NCI-H2081 treated with DMSO at 0.1 percent for 48 hours (cell line): ENCODE measurements at places on chromosomes 2 and 18.

DNA sequence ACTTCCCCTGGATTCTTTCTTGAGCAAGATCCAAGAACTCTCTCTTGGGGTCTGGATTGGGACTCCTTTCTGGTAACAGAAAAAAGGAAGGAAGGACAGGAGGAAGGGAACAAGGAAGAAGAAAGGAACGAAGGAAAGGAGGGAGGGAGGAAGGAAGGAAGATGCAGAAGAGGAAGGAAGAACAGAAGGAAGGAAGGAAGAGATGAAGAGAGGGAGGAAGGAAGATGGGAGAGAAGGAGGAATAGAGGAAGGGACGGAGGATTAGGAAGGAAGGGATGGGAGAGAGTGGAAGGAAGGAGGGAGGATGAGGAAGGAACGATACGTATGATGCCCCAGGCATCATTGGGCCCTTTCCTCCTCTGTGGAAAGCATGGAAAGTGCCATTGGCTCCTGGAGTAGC, 58.6 kb downstream of the CYP26B1 start:
- DNase-seq = no peak

DNA sequence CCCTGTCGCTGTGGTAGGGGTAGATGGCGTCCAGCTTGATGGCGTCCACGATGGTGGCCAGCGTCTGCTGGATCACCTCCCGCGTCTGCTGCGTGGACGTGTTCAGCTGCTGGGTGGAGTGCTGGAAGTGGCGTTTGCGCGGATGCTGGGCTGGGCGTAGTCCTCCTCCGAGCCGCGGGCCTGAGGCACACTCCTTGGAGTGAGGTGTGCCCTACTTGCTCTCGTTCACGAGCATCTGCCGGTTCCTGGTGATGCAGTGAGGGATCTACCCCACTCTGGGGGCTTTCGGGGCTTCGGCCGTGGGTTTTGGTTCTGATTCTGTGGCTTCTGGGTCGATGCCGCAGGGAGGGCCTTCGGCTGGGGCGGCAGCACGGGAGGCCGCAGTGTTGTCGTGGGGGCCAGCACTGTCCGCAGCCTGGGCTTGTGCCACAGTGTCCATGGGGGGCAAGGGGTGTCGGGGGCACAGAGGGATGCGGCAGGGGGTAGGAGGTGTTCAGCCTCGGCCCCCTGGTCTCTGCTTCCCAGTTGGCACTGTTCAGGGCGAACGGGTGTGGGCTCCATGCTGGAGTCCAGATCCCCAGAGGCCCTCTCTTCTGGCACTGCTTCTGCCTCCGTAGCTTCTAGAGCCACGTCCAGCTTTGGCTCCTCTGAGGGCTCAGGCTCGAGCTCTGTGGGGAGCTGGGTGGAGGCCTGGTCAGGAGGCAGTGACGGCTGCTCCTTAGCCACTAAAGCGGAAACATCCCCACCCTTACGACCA, 890.6 kb upstream of the LRRTM1 start:
- no peak for DNase-seq

- no peak for DNase-seq
Observed at GRCh38 chr2:181356526-181357130, 100.6 kb upstream of the ITGA4 start.

DNA sequence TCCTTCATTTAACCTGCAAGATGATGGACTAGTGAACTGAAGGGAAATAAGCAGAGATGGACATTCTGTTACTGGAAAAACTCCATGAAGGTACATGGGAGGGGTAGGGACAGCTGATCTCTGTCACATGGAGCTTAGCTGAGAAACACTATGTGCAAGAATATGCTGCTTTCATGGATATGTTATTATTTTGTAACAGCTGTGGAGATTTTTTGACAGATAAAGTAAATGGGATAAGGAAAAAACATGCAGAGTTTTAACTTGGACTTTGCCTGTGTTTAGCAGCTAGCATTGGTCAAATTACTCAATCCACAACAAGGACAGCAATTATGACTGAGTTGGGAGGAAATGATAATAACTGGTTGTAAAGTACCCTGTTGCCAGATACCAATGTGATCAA, 28.7 kb upstream of the HNRNPA3 start:
- no peak for DNase-seq

GRCh38 chr2:71503837-71504236, 50.5 kb downstream of the DYSF start:
- DNase-seq = no peak

DNA sequence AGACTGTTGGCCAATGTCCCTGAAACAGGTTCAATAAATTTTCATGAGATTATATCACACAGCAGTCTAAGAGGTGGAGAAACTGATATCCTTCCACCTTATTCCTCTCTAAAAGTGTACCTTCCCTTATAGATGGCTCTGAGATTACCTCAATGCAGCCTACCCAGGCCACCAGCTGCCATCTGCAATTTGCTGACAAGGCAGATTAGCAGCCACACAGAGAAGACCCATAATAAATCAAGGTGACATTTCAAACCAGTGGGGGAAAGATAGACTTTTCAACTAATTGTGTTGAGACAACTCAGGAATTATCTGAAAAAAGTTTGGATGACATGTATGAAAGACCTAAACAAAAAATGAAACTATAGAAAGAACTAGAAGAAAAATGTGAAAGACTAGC, 43.2 kb downstream of the ZBTB7C start:
- no peak for DNase-seq

GRCh38 chr2:133734716-133735495, 166.6 kb upstream of the NCKAP5 start:
- no peak for DNase-seq

DNA sequence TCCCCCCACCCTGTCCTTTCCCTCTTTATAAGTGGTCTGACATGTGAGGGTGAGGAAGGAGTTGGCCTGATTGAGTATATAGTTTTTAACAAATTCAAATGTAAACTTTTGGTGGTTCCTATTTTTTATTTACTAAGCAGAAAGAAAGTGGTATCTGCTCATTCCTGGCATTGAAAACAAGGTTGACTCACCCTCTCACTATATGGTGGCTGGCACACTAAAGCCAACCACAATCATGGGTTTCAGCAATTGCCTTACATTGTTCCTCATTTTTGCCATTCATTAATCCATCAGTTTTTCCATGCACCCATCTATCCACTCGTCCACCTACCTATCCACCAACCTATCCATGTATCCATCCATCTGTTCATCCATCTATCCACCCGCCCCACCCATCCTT, 75.4 kb upstream of the IGFBP5 start:
- no peak for DNase-seq

DNA sequence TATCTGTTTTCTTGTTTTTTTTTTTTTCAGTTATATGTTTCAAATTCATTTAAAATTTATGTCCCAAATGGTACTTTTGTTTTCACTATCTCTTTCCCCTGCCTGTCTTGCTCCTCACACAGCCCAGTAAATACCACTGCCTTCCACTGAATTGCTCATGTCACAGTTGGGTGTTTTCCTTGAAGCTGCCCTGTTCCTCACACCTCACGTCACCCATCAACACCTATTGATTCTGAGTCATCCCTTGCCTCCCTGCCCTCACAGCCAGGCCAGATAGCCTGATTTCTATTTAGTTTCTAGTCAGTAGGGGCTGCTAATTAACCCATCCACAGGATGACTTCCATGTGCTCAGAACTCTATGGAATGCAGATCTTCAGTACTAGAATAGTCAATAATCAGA, 25.3 kb downstream of the FSHR start:
- no peak for DNase-seq

DNA sequence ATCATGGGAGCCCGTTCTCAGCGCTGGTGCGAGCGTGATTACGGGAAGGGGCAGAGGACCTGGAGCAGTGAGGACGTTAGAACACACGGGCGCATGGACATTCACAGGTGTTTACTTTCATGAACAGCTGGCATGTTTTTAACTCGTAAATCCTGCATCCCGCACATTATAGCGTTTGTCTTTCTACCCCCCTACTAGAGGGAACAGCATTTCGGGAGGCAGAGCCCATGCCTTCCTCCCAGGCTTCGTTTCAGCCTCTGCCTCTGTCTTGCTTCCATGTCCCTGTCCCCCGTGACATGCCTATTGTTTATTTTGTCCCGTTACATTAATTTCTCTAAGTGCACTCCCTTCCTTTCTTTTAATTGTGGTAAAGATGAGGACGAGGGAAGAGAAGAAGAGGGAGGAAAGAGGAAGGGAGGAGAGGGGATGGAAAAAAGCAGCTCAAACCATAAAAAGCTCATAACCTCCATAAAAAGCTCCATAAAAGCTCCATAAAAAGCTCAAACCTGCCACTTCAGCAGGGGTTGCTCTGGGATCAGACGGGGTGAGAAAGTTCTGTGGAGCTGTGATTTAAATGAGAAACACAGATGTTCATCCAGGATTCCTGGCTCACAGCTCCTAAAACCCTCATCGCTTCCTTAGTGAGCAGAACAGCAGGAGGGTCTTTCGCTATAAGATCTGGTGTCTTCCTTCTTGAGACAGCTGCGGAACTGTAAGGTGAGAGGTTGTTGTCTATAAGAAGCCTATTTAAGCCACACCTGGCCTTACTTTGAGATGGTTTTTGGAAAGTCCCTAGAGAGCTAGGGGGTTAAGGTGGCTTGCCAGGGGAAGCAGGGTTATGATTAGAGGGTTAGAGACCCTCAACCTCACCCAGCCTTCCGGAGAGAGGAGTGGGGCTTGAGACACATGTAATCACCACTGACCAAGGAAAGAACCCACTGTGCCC, 66.6 kb upstream of the SNTG2 start:
- DNase-seq = no peak

DNA sequence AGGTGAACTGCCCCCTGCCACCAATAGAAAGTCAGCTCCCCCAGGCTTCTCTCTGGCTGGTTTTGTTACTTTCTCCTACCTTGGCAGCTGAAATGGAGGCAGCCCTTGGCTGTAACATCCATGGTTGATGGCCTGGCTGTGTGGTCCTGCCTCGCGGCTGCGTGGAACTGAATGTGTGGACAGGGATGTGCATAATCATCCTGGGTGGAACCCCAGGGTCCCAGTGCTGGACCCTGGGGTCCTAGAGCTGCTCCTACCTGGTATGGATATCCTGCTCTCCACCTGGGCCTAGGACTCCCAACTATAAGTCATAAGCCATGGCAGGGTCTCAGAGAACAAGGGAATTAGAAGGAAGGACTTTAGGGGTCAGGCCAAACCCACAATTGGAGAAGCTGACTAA, 93.5 kb downstream of the CAPN13 start:
- DNase-seq = no peak

DNA sequence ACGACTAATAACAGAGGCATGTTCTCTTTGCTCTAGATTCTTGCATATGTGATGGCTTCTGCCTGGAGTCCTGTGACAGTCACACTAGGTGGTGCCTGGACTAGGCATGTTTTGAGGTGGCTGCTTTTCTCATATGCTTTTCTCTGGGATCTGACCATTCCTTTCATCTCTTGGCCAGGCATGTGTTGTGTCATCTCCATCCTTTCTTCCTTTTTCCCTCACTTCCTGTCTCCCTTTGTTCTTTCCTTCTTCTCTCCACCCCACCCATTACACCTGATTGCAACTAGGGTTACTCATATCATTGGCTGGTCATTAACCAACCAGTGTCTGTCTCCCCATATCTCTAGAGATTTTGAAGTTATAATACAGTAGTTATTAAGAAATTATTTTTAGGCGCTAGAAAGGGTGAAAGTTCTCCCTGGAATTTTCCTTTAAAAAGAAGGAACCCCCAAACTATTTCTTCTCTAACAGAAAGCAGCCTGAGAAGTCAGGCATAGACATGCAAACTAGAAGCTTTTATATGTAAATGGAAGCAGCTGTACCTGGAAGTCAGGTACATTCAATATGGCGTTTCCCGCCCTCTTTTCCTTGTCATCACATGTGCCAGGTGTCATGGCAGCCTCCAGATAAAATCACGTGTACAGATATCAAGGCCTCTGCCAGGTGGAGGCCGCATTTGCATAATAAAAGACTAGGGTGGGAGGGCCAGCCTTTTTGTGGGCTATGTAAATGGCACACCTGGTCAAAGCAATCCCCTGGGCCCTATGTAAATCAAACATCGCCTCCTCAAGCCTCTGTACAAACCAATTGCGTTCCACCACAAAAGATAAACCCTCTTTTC, 220.4 kb upstream of the MEX3C start:
- DNase-seq = no peak

DNA sequence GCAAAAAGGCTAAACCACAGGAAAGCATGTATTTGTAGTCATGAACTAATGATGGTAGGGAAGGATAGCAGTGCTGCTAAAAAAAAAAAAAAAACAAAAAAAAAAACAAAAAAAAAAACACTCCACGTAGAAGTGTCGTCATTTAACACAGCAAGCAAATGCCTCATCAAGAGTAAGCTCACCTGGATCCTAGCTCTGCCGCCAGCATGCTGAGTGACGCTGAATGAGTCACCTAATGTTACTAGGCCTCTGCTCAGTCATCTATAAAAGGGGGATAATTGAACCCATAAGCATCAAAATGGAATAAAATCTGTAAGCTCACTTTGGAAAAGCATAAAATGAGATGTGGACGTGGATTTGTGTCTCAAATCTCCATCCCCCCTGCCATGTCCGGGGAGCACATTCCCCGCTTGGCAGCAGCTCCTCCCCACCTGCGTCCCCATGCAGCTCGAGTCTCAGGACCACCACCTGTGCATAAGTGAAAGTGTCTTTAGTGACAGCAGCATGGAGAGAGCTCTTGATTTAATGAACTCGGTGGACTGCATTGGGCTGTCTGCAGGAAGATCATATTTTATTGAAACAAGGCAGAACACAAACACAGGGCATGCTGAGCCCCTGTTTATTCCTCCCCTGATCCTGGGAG, 427.5 kb downstream of the LRATD1 start:
- DNase-seq = peak; percentile 48

DNA sequence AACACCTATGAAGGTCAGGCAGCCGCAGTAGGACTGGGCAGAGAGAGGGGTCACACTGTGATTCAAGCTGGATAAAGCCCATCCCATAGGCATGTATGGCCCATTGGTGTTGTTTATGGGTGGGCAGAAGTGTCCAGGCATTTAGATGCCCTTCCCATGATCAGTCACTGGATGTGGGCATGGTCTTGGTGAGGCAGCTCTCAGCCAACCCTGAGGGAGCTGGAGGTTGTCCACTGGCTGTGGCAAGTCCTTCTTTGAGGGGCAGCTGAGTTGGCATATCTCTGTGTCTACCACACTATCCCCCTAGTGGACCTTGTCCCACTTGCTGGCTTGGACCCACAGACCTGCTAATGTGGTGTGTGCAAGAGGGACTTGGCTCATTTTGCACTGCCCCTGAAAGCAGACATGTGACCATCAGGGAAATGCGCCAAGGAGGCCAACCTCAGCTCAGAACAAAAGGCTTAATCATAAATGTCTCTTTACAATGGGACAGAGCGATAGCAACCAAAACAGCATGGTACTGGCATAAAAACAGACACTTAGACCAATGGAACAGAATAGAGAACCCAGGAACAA, 82.0 kb downstream of the TMEM17 start:
- no peak for DNase-seq

DNA sequence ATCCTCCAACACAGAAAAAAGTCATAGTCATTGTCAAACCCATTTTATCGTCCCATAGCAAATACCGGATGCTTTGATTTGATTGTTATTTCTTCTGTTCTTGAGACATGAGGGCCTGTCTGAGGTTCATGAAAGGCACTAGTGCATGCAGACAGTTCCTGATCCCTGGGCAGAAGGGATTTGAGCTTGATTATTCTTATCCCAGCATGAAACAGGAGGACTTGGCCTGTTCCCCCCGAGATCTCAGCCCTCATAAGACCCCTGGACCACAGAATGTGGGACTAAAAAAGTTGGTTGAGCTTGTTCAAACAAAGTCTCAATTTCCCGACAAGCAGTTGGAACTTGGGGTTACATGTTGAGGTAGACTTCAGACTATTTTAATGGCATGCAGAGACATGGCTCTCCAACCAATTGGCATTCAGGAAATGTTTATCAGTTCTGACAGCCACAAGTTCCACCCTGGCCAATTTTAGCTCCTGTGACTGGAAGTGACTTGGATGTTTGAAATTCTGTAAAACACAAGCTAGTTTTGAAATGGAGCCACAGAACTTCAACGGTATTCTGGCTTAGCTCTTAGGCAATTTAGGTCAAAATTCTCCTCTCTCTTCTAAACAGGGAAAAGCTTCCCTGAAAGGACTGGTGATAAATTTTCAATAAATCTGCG, 366.9 kb upstream of the SLC14A2 start:
- DNase-seq = no peak
